Common myeloid progenitor, CD34-positive (primary cell): ENCODE measurements at places on chromosomes 2 and 18.

DNA sequence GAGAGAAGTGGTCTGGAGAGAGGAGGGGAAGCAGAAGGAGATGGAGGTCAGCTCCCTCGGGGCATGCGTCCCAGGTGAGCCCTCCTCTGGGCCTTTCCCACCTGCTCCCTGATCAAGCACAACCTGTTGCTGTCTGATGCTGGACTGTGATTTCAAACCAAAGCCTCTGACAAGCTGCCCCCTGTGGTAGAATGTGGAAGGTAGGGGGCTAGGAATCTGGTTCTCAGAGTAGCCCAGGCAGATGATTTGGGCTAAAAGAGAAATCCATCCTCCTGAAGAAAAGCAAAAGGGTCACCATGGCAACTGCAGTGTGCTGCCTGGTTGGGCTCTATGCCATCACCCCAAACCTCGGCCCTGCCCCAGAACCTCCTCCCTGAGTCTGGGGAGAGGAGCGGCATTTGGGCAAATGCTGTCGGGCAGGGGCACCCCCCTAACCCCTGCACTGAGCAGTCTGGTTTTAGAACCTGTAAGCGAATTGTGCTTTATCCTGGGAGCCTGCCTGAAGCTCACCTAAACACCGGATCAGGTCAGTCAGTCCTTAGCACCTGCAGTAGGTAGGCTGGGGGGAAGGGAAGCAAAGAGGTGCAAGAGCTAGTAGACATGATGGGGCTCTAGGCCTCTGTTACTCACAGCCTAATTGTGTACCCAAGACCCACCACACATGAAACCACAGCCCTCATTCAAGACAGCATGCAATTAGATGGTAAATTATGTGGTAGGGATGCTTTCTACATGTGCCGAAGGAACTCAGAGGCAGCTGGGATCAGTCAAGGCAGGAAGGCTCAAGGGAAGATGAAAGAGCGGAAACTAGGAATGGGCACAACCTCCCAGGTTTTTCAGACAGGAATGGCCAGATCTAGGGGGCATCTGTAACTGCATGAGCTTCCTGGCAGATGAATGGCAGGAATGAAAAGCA, 83.5 kb downstream of the DNMT3A start:
- peak; percentile 27 for DNase-seq

DNA sequence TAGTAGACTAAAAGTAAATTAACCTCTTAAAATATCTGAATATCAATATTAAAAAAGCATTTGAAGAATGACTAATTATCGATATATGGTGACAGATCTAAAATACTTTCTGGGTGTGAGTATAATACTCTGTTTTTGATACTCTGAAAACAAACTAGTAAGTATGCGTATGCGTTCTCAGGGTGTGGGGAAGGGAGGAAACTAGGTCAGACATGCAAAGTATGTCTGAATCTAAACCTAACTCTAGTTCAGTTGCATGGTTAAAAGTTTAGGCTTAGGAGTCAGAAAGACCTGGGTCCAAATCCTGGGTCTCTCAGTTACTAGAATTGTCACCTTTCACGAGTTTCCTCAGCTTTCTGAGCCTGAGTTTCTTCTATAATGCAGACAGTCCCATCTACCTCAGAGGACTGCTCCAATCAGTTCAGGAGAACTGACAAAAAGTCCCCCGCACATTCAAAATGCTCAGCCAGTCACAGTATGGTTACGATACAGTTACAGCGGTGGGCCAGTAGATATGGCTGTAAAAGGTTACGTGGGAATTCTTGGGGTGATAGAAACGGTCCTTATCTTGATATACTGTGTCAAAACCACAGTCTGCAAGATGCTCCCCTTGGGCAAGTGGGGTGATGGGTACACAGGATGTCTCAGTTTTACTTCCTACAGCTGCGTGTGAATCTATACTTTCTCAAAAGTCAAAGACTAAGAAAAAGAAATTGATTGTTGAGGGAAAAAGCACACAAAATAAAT, 29.2 kb downstream of the UNC50 start:
- DNase-seq: no peak

- no peak for DNase-seq
These were observed 57.1 kb upstream of the MSH6 start for GRCh38 chr2:47725808-47726207.

DNA sequence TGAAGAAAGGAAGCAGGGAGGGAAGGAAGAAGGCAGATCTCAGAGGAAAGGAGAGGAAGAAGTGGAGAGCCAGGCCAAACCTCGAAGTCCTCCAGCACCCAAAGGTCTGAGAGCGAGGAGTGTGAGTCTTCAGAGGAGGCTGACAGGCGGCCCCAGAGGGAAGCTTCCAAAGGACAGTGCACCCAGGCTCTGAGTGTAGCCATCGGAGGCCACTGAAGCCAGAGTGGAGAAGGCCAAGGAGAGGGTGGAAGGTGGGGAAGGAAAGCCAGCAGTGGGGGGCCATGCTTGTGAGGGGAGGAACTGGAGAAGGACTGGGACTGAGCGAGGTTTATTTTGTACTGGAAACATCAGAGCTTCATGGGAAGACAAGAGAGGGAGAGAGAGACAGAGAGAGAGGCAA, 6.0 kb downstream of the ATP6V1B1 start:
- no peak for DNase-seq

- peak; percentile 91 for DNase-seq
These were observed 100.5 kb upstream of the ITPRID2 start for GRCh38 chr2:181790716-181791649.

DNA sequence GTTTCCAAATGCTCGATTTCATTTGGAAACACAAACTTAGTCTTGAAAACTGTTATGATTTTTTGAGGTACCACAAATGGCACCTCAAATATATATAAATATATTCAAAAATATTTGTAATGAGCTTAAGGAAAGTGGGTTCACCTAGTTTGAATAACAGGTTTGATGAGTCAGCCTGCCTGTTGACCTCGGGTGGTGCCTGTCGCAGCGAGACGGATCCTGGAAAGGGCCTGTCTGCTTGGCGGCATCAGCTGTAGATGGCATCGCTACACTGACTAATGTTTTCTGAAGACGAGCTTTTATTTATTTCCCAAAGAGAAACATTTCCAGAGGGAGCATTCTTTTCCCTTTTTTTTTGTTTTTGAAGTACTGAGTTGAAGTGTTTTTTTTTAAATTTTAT, 6.9 kb downstream of the ALLC start:
- DNase-seq: no peak

DNA sequence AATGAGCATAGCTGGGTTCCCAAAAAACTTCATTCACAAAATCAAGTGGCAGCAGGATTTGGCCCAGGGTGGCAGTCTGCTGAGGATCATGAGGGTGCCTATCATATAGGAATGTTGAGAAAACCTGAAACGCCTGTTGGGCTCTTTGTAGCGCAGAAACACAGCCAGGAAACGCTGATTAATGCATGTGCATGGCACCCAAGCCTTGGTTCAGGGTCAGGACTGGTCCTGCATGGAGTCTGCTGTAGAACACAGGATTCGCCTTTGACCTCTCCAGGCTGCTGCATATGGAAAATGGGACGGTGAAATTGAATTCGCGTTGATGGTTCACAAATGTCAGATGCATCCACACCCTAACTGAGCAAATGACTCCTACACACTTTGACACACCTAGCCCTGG, 227.9 kb upstream of the COPS8 start:
- DNase-seq: no peak

DNA sequence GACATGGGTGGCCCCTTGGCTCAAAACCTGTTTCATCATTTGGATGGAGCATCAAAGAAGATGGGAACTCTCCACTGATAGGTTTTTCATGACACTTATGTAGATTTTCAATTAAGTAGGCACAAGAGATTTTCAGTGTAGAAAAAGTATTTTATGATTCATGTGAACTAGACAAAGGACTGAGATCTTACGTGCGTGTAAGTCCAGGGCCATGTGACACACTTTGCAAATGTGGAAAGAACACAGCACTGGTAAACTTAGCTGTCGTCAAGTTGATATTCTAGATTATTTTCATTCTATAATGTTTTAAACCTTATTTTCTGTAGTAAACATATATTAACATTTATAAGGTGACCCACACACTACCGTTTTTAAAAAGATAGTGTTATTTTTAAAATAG, 37.4 kb downstream of the RNF144A start:
- no peak for DNase-seq

- DNase-seq: no peak
These were observed 341.5 kb upstream of the ETAA1 start for GRCh38 chr2:67055387-67056304.

GRCh38 chr2:233532971-233533370, 33.6 kb downstream of the USP40 start:
- DNase-seq: no peak

DNA sequence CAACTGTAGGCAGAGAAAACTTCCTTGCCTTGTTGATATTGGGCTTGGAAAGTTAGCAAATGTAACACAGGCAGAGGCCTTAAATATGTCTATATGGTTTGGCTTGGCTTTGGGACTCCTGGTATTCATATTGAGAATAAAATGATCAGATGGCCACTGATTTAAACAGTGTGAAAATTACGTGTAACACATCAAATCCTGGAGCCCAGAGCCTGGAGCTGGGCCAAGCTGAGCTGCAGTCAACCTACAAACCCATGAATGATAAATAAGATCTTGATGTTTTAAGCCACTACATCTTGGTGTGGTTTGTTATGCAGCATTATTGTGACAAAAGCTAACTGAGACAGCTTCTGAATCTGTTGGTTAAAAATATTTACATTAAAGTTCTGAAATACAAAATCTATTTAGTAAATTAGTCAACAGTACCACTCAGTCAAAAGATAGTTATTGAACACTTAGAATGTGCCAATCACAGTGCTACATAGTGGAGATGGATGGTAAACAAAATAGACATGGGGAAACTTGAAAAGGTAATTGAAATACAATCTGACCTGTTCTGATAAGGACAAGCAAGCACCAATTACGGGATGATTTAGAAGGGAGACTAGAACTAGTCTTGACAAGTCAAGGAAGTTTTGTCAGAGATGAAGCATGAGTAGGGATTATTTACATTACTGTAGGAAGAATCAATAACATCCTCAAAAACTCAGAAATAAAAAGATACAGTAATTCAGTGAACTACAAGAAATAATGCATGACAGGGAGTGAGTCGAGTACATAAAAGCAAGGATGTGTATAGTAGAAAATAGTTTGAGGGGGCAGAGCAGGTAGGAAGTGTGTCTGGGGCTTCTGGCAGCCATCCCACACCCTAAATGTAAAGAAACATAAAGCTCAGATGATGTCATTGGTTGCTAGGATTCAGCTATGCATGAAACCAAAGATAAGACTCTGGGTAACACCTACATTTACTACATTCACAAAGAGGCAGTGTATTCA, 157.7 kb downstream of the HNMT start:
- DNase-seq: no peak

DNA sequence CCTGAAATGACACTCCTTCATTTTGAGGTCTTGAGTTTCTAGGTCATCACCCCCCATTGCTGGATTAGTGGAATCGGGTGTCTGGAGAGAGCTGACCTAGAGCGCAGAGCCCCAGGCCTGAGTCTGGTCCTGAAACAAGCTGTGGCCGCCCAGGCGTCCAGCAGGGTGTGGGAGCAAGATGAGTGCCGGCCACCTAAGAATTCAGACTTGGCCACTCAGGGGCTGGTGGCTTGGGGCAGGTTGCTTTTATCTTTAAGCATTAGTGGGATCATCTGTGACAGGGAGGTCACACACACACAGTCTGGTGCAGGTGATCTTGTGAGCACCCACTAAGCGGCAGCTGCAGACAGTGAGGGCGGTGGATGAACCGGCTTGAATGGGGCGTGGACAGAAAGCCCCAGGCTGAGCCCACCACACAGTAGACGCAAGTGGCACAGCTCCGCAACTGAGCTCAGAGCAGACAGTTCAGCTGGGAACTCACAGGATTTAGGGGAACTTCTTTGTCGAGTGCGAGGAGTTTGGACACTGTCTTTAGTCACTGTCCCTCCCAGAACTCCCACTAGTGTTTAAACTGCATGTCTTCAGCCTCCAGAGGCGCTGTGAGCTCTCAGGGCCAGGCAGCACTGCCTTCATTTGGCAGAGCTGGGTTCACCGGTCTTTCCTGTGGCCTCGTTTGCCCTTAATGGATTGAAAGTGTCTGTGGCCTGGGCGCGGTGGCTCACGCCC, 21.5 kb downstream of the ITGB1BP1 start:
- DNase-seq: no peak

DNA sequence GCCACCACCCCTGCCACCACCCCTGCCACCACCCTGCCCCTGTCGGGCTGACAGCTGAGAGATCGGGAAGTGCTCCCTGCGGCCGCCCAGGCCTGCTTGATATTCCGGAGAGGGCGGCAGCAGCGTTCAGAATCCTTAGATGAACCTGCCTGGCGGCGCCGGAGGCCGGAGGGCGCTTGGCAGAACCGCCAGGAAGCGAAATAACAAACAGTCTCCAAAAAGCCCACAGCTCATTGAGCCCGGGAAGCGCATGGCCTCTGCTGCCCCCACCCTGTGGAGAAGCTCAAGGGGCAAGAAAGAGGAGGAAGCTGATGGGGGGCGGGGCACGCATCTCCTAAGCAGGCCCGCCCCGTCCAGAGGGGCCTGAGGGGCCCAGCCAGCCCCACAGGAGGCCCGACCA, 92.2 kb upstream of the MBOAT2 start:
- DNase-seq: peak; percentile 70

GRCh38 chr18:28541276-28541930, 364.5 kb upstream of the CDH2 start:
- DNase-seq: no peak

DNA sequence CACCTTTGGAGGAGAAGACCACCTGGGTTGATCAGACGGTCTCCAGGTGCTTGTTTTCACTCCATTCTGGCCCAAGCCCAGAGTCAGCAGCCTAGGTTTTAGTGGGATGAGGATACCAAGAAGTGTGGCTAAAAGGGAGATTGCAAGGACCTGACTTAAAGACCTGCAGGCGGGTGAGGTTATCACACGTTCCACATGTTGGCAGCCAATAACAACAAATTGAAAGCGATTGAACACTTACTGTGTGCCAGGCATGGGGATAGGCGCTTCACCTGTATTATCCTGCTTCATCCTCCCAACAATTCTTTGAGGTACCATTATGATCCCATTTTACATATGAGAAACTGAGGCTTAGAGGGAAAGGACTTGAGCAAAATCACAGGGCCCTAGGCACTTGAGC, 5.0 kb downstream of the ARL4C start:
- DNase-seq: no peak

DNA sequence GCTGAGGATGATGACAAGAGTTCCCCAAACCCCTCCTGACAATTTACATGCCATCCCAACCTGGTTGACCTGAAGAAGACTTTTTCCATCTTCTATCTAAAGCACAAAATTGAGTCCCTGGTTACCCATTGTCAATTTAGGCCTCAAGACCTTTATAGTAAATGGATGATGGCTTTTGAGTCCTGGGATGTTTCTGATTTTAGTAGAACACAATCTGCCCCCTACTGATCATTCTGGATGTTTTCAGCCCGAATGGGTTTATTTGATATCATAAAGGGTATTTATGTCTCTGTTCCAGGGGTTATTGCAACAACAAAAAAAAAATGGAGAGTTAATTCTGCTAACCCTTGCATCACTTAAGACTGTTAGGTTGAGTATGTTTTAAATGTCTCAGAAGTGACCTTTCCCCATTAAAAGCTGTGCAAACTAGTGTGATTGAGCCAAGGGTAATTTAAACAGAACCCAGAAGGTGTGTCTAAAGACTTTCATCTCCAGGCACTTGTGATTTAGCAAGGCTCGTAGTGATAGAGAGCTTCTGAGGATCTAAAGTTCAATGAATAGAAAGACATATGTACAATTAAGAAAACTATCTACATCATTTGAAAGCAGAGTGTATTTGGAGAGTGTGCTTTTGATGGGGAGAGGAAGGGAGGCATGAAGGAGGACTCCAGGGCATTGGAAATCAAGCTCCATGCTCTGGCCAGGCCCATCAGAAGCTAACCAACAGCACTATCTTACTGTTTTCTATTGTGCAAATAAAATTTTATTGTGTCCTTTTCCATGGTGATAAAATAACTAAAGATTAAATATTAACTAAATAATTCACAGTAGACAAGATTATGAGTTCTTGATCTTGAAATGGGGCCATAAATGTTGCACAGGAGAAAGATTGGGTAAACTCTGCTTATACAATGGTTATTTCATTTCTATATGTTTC, 96.6 kb upstream of the NOSTRIN start:
- DNase-seq: peak; percentile 53
